ENCODE measurements at places on chromosomes 1 and 21.
A peak's percentile ranks its signal among the peaks of the same experiment; 100 is the strongest.

- no peak for DNase-seq
These were observed 4.6 kb upstream of the SMG7 start for GRCh38 chr1:183467687-183468086.

- no peak for DNase-seq
These were observed 32.2 kb upstream of the GADD45A start for GRCh38 chr1:67652800-67653199.

GRCh38 chr1:176696109-176696508 is 233.1 kb downstream of the PAPPA2 start:
- no peak for DNase-seq

GRCh38 chr1:203158423-203158822 is 17.2 kb downstream of the MYBPH start:
- DNase-seq: no peak

DNA sequence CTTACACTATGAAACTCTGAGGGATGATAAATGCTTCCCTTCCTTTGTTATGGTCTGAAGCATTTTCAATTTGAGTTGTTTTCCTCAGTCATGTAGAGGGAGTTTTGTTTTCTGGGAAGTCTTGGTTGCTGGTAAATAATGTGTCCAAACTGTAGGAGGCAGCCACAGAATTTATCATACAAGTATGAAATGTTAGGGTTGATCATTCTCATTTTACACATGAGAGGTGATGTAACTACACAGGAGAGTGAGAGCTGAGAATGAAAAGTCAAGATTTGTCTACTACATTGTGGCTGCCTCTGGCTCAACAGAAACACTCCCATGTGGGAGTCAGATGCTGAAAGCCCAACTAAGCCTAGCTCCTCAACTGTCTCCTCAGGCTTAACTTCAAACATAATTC is 182.5 kb upstream of the SGIP1 start:
- DNase-seq: no peak

DNA sequence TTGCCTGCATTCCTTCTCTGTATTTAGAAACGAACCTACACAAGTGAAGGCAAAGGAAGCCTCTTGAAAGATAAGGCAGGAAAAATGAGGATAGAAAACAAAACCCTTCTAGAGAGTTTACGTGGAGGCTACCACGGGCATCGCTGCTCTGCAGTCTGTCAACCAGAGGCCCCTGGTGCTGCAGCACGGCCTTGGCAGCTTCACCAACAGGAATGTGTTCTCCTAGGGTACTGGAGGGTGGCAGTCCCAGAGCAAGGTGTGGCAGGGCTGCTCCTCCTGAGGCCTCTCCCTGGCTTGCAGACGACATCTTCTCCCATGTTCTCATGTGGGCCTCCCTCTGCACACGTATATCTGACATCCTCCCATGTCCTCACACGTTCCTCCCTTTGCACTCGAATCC is 57.6 kb upstream of the SAMD11 start:
- no peak for DNase-seq

- DNase-seq: no peak
These were observed 243.9 kb downstream of the RRAGC start for GRCh38 chr1:38615680-38616079.

DNA sequence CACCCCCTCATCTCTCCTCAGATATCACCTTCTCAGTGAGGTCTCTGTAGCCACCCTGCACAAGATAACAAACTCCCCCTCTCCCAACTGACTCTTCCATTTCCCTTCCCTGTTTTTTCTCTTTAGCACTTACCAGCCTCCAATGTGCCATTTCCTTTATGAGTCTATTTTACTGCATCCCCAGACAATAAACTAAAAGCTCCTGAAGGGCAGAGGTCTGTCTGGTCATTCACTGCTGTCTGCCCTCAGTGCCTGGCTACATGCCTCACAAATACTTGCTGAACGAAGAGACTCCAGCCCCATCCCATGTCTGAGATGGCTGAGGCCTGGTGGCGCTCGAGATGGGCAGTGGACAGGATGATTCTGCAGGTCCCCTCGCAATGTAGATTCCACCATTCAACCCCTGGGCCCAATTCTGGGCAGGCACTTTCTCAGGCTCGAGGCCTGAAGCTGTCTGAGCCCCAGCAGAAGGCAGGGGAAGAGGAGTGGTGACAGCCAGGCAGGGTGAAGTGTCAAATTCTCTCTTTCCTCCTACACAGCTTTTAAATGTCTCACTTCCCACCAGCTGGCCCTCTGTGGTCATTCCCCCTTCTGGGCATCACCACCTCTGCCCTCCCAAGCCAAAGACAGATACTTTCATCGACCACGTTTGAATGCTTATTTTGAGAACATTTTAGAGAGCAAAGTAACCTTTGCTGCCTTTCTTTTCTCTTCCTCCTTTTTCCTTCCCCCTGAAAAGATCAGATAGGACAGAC is 6.6 kb downstream of the LRRN2 start:
- DNase-seq: no peak

GRCh38 chr21:38243732-38244406 is 12.9 kb upstream of the KCNJ15 start:
- DNase-seq: no peak

DNA sequence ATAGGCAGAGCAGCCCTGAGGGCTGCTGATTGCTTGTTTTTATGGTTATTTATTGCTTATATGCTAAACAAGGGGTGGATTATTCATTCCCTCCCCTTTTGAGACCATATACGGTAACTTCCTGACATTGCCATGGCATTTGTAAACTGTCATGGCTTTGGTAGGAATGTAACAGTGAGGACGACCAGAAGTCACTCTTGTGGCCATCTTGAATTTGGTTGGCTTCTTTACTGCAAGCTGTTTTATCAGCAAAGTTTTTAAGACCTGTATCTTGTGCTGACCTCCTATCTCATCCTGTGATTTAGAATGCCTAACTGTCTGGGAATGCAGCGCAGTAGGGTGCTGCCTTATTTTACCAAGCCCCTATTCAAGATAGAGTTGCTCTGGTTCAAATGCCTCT is 531.8 kb upstream of the PRMT6 start:
- no peak for DNase-seq

GRCh38 chr1:34346128-34346527 is 169.4 kb downstream of the C1orf94 start:
- DNase-seq: no peak

DNA sequence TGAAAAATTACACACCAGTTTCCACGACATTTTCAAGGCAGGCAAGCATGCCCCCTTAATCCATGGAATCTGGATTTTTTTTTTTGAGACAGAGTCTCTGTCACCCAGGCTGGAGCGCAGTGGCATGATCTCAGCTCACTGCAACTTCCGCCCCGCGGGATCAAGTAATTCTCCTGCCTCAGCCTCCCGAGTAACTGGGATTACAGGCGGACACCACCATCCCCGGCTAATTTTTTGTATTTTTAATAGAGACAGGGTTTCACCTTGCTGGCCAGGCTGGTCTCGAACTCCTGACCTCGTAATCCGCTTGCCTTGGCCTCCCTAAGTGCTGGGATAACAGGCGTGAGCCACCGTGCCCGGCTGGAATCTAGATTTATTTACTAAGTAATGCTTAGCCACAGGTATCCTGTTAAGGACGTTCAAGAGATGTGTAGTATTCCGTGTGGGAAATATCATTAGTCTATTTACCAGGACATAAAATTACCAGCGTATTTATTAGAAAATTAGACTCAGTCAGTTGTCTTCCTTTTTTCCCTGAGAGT is 2.5 kb downstream of the IFI44 start:
- DNase-seq: no peak

GRCh38 chr1:106944721-106945120 is 111.8 kb upstream of the PRMT6 start:
- no peak for DNase-seq

DNA sequence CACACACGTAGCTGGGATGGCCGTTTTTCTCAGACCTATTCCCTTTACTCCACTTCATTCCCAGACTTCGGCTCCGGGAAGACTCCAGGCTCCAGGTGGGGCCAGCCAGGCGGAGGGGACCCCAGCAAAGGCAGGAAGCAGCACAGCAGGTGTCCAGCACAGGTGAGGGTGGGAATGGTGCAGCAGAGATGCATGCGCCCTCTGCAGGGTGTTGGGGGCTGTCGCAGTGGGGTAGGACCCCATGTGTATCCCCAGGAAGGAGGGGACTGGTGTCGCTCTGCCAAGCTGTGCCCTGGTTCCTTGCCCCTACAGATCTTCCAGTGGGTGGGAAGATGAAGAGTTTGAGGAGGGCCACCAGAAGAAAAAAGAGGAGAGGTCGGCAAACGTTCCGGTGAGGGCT is 5.3 kb downstream of the TTC24 start:
- no peak for DNase-seq

DNA sequence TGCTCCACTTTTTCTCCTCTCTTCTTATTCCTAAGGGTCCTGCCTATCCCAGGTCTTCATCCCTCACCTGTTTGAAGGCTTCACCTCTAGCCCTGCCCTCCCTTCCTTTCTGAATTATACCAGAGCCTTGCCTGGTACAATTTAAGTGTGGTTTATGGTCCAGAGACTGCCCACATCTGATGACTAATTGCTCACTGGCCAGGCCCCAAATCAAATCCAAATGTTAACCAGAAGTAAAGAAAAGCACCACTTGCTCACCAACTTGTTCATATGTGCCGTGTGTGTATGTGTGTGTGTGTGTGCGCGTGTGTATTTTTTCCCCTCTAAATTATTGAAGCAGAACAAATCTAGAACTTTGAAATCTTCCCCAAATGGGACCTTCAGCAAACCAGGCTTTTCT is 26.4 kb downstream of the MYOM3 start:
- DNase-seq: no peak

GRCh38 chr1:234681065-234681464 is 71.1 kb upstream of the IRF2BP2 start:
- DNase-seq: no peak

- DNase-seq: no peak
These were observed 177.1 kb downstream of the MAGI3 start for GRCh38 chr1:113567427-113567826.

- DNase-seq: no peak
These were observed 18.8 kb downstream of the PLA2G2A start for GRCh38 chr1:19960591-19960990.

DNA sequence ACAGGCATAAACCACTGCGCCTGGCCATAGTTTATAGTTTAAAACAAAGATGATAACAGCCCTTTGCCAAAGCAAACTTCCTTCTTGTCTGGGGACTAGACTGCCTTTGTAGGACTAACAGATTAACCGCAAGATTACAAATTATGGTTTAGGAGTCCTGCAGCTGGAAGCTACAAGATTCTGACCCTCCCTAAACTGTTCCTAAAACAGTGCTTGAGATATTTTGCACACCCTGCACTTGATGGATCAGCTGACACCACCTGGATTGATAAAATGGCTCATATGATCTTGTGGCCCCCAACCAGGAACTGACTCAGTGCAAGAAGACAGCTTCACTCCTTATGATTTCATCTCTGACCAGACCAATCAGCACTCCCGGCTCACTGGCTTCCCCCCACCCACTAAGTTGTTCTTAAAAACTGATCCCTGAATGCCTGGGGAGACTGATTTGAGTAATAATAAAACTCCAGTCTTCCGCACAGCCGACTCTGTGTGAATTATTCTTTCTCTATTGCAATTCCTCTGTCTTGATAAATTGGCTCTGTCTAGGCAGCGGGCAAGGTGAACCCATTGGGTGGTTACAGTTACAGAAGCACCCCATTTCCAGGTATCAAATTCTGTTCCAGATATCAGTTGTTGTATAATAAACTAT is 13.8 kb upstream of the RNF11 start:
- no peak for DNase-seq

DNA sequence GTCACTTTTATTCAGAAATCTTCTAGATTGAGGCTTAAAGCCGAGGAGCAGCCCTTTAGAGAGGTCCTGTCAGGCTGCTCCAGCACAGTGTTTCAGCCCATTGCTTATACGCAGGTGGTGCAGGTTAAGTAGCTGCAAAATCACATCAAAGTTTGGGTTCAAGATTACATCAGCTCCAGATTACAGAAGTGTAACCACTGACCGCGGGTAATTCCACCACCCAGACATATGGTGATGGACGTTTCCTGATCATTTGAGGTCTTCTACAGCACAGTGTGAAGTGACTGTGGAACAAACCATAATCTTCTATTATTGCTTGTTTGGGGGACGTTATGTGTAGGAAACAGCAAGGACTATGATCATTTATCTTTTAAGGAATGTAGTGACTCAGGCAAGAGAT is 11.8 kb downstream of the C1orf115 start:
- no peak for DNase-seq

DNA sequence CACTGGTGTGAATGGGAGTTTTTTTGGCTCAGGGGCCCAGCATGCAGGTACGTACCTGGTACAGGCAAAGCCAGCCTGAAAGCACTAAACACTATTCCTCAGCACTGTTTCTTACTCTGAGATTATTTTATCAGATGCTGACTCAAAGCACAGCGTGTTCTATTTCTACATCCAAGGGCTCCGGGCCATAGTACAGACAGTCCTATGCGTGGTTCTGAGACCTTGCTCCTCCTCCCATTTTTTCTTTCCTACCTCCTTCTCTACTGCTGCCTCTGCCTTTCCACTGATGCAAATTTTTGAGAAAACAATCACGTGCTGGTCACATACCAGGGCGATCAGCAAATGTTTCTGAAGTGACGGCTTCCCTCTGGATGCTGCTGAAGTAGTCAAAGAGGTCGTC is 36.3 kb downstream of the PDPN start:
- DNase-seq: no peak

DNA sequence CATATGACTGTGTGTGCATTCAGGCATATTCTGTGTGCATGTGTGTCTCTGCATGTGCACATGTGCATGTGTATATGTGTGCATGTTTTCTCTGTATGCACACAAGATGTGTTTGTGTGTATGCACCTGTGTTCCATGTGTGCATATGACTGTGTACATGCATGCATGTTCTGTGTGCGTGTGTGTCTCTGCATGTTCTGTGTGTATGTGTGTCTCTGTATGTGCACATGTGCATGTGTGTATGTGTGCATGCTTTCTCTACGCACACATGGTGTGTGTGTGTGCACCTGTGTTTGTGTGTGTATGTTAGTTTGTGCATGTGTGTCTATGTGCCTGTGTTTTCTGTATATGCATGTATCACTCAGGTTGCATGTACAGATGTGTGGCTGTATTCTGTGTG is 42.3 kb downstream of the AJAP1 start:
- DNase-seq: no peak

GRCh38 chr1:181044449-181044966 is 10.7 kb downstream of the MR1 start:
- no peak for DNase-seq

DNA sequence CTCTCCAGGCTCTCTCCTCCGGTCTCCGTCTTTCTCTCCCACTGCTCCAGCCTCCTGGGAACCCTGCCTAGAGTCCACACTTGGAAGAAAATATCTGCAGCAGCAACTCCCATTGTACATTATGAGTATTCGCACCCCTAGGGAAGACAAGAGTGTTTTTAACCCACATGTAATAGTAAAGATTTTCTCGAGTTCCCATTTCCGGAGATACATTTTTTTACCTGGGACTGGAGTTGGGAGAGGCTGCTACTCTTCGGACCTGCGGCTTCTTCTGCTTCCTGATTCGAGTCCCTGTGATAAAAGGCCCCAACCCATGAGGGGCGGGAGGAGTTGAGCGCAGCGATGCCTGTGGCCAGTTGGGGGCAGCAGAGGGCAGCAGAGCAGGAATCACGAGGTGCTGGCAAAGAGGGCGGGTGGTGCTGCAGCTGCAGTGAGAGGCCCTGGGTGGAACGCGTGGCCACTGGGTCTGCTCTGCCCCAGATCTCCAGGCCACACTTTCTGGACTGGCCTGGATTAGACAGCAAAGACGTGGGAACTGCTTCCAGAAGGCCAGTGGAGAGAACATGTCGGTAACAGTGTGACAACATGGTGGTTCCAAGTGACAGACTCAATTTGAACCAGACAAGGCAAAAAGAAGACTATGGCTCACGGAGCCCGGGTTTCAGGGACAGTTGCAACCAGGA is 221.0 kb upstream of the CSF3R start:
- peak; percentile 13 for DNase-seq

- DNase-seq: no peak
These were observed 253.8 kb upstream of the RAB4A start for GRCh38 chr1:229017091-229017490.

- no peak for DNase-seq
These were observed 4.4 kb downstream of the CDC42SE1 start for GRCh38 chr1:151054971-151055547.
